CD4-positive, CD25-positive, alpha-beta regulatory T cell (primary cell): ENCODE measurements at places on chromosomes 16 and 17. TPM values are rescaled to one million over a fixed set of nuclear protein-coding genes. Genes with fewer than 3 reads are reported as not detected.

- no peaks in the 10 kb centered on the region for H3K4me1 ChIP-seq
- H3K27ac ChIP-seq = no peak overlapping the region
- no peak for DNase-seq
- H3K27me3 ChIP-seq = peaks cover 13% of the 10 kb centered on the region
These were observed 19.7 kb upstream of the C16orf82 start for GRCh38 chr16:27046958-27047518.

- H3K4me1 ChIP-seq = peaks cover 8% of the 10 kb centered on the region
- H3K27me3 ChIP-seq = no peaks in the 10 kb centered on the region
- DNase-seq = no peak
- H3K4me3 ChIP-seq = no peak overlapping the region
These were observed 711.2 kb downstream of the MAF start for GRCh38 chr16:78889346-78889745.

GRCh38 chr17:74214484-74215341 is 1.3 kb downstream of the TTYH2 start:
- no peak overlapping the region for H3K27ac ChIP-seq
- H3K27me3 ChIP-seq = no peaks in the 10 kb centered on the region
- peak overlapping the region; percentile 74 for H3K4me3 ChIP-seq
- DNase-seq = no peak

The CNGB1 gene
- total RNA-seq = not detected
